T-cell (primary cell): ENCODE measurements at places on chromosomes 4 and X.
A peak's percentile ranks its signal among the peaks of the same experiment; 100 is the strongest.

DNA sequence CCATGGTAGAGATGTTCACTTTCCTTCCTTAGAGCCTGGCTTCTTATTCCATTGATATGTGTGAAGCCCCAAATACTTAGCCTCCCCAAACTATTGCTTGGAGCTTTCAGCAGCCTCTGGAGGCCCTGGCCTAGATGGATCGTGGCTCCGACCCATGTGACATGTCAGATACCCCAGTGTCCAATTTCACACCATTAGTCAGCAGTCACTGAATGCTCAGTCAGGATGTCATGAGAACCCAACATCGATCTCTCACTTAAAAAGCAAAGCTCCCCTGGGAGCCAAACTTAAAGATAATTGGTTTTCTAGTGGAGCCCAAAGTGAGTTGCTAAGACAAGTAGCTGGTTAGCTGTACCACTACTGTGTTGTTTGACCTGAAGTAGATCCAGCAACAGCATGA, 41.6 kb upstream of the IGSF1 start:
- no peaks in the 10 kb centered on the region for H3K27me3 ChIP-seq
- H3K4me1 ChIP-seq: no peaks in the 10 kb centered on the region
- DNase-seq: no peak
- H3K27ac ChIP-seq: no peak overlapping the region
- H3K36me3 ChIP-seq: no peaks in the 10 kb centered on the region

DNA sequence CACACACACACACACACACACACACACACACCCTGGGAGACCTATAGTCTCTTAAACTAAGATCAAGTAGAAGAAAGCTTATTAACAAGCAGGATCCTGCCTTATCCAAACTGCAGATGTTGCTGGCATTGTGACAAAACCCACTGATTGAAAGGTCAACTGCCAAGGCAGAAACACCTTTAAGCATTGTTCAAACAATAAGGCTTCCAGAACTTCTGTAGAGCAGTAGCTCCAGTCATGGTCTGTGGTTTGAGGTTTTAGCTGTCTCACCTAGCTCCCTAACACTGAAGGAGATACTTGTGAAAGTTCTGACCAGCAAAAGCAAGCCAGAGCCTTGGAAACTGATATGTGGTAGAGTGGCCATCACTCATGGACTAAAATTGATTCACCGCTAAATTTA, 59.8 kb downstream of the PTCHD1 start:
- H3K27ac ChIP-seq: no peak overlapping the region
- H3K27me3 ChIP-seq: no peaks in the 10 kb centered on the region
- no peaks in the 10 kb centered on the region for H3K36me3 ChIP-seq
- no peaks in the 10 kb centered on the region for H3K4me1 ChIP-seq
- DNase-seq: no peak

DNA sequence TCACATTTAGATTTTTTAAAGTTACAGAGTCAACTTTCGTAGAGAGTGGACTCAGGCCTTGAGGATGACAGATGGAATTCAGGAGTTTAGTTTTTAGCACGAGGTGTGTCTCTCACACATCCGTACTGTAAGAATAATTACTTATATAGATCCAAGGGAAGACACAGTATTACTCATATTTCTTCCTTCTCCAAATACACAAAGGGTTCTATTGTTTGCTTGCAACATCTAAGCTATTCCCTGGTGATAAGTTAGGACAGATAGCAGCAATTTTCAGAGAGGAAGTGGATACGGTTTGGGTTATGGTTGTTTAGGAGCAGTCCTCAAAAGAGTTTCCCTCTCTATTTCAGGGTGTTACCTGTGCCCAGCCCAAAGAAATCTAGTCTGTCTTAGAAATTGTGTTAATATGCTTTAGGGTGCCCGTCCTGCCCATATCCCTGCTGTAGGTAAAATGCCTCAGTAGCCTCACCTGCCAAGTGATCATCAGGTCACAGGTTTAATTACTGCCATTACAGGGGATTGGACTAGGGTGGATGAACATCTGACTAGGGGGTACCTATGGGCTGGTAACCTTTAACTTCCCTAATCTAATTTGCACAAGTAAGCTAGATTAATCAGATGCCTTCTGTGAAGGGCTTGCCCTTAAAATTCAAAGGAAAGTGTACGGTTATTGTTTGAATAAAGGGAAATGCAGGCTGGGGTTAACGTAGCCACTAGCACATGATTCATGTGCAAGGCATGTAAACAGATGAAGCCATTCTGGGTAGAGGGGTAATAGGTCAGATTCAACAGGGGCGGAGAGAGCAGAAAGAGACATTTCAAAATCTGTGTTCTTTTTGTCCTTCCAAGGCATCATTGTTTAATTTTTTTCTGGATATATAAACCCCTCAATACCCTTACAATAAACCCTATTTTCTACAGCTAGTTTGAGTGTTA, 8.7 kb upstream of the PPP3CA start:
- no peaks in the 10 kb centered on the region for H3K4me1 ChIP-seq
- DNase-seq: no peak
- H3K27ac ChIP-seq: no peak overlapping the region

- DNase-seq: no peak
- H3K4me1 ChIP-seq: no peaks in the 10 kb centered on the region
- no peak overlapping the region for H3K27ac ChIP-seq
- H3K27me3 ChIP-seq: no peaks in the 10 kb centered on the region
- H3K36me3 ChIP-seq: no peaks in the 10 kb centered on the region
- no peak overlapping the region for H3K4me3 ChIP-seq
Measured at GRCh38 chr4:176102414-176103063, 36.9 kb downstream of the WDR17 start.

DNA sequence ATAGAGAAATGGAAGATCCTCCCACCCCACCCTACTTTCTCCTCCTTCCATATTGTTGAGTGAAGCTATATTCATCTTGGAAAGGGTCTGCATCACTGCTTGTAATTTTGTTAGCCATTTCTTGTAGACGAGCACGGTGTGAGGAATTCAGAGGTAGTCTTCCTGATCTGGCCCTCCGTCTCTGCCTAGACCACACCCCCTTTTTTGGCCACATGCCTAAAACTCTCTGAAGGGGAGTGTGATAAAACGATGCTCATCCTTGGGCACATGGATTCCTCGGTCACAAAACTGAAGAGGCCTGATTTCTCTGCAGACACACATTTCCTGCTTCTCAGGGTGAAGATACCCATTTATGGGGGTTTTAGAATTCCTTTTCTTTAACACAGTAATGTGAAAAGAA, 182.8 kb downstream of the LARP7 start:
- no peak overlapping the region for H3K27ac ChIP-seq
- H3K4me1 ChIP-seq: peaks cover 5% of the 10 kb centered on the region
- no peak overlapping the region for H3K4me3 ChIP-seq
- DNase-seq: no peak
- H3K27me3 ChIP-seq: peaks cover 11% of the 10 kb centered on the region

DNA sequence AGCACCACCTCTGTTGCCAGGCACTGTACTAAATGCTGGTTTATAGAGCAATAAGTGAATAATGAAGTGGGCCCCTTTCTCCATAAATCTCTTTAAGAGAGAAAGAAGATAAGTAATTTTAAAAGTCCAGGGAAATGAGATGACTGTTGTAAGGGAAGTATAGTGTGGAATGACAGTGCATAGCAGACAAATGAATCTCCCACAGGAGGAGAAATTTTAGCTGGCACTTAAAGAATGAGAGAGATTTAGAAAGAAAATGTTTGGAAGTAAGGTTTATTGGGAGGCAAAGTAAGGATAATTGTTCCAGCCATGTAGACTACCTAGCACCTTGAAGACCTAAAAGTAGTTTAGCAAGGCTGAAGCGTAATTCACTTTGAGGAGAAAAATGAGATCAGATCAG, 1081.1 kb upstream of the PABPC4L start:
- H3K36me3 ChIP-seq: no peaks in the 10 kb centered on the region
- H3K4me1 ChIP-seq: no peaks in the 10 kb centered on the region
- no peak for DNase-seq
- H3K4me3 ChIP-seq: no peak overlapping the region
- H3K27ac ChIP-seq: no peak overlapping the region
- no peaks in the 10 kb centered on the region for H3K27me3 ChIP-seq

DNA sequence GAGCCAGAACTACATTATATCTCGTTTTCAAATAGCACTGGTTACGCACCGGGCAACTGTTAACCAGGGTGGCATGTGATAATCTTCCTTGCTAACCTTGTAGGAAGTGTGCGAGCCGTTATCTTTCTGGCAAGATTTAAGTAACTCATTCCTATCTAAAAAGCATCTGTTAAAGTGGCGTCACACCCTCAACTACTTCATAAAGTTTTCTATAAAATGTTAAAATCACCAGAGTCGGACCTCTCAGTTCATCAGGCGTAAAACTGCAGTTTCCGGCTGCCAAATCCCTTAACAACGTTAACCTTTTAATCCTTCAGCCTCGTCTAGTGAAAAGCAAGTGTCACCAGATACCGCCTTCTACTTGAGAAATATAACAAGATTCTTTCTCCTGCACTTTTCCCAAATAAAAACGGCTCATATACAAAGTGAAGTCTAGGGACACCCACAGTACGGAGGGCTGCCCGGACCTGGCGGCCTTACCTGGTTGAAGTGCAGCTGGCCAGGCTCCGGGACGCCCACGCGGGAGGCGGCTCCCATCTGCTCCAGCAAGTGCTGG, 1.2 kb downstream of the SLC39A8 start:
- peak overlapping the region; percentile 79 for H3K4me3 ChIP-seq
- peaks cover 21% of the 10 kb centered on the region for H3K4me1 ChIP-seq
- H3K36me3 ChIP-seq: no peaks in the 10 kb centered on the region
- H3K27ac ChIP-seq: peak overlapping the region; percentile 92
- no peak for DNase-seq

DNA sequence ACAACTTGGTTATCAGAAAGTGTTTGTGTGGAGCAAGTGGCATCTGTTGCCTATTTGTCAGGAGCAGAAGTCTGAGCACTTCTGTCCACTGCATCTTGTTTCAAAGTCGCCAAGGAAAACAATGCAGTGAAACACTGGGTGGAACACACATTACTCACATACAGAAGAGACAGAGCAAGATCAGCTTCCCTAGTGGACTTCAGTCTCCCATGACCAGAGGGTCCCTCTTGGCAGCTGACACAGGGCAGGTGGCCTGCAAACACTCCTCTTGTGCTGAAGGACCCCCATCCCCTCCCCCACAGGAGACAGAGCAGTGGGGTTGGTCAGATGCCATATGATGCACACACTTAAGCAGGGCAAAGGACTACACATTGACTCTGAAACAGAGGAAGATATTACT, 3.6 kb upstream of the BBS12 start:
- no peak for DNase-seq
- no peak overlapping the region for H3K27ac ChIP-seq
- H3K27me3 ChIP-seq: no peaks in the 10 kb centered on the region
- H3K4me1 ChIP-seq: peaks cover 12% of the 10 kb centered on the region
- H3K36me3 ChIP-seq: no peaks in the 10 kb centered on the region

- H3K27ac ChIP-seq: no peak overlapping the region
- no peak overlapping the region for H3K4me3 ChIP-seq
- H3K4me1 ChIP-seq: no peaks in the 10 kb centered on the region
- no peaks in the 10 kb centered on the region for H3K27me3 ChIP-seq
- H3K36me3 ChIP-seq: no peaks in the 10 kb centered on the region
Measured at GRCh38 chr4:103996064-103996463, 276.3 kb upstream of the TACR3 start.

GRCh38 chr4:19944806-19945205, 306.9 kb upstream of the SLIT2 start:
- H3K4me1 ChIP-seq: no peaks in the 10 kb centered on the region
- H3K4me3 ChIP-seq: no peak overlapping the region
- H3K36me3 ChIP-seq: no peaks in the 10 kb centered on the region
- no peaks in the 10 kb centered on the region for H3K27me3 ChIP-seq
- no peak for DNase-seq

- DNase-seq: no peak
- H3K4me3 ChIP-seq: no peak overlapping the region
- H3K27me3 ChIP-seq: no peaks in the 10 kb centered on the region
- H3K36me3 ChIP-seq: no peaks in the 10 kb centered on the region
- H3K27ac ChIP-seq: no peak overlapping the region
Measured at GRCh38 chr4:60581919-60582536, 618.1 kb upstream of the ADGRL3 start.

DNA sequence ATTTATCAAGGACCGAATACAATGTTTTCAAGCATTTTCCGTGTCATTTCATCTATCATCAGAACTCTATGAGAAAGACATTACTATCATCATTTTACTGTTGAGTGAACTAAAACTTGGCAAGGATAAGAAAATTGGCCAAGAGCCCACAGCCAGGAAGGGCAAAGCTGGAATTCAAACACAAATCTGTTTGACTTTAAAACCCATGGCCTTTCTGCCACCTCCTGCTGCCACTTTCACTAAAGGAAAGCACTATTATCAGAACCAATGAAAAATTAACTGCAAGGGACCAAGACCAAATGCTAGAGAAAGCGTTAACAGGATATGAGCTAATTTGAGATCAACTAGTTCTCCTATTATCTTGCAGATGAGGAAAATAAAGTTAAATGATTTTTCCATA, 2759.2 kb downstream of the ARAP2 start:
- H3K4me1 ChIP-seq: no peaks in the 10 kb centered on the region
- no peak overlapping the region for H3K4me3 ChIP-seq
- DNase-seq: no peak
- no peaks in the 10 kb centered on the region for H3K36me3 ChIP-seq
- H3K27ac ChIP-seq: no peak overlapping the region

DNA sequence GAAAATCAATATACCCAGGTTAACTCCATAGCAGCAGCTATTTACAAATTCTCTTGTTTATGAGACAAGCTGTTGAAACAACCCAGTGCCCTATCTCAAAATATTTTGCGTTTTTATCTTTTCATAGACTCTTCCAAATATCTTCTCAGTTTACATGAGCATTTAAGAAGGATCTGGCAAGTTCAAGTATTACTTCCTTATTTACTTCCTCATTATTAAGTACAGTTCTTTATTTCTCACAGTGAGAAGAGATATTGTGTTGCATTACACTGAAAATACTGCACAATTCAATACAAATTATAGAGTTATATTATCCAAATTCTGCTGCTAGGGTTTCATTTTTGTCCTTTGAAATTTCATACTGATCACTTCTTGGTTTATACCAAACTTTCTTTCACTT, 43.6 kb upstream of the UCP1 start:
- no peaks in the 10 kb centered on the region for H3K4me1 ChIP-seq
- no peak overlapping the region for H3K27ac ChIP-seq
- no peak overlapping the region for H3K4me3 ChIP-seq
- no peaks in the 10 kb centered on the region for H3K27me3 ChIP-seq

DNA sequence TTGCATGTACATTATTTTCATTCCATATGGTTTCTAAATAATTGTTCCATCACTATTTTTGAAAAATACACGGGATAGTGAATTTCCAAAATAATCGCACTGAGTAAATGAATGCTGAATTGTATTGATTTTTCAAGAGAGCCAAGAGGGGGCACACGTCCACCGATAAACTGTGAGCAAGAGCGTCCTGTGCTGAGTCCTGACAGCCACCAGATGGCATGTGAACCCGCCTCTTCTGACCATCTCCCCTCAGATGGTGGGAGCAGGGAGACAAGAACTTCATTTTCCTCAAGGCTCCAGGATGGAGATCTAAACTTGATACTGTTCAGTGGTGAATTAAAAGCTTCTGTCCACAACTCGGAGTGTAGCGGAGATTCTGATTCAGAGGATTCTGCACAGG, 30.6 kb upstream of the IL9R start:
- no peaks in the 10 kb centered on the region for H3K27me3 ChIP-seq
- no peak overlapping the region for H3K27ac ChIP-seq
- DNase-seq: no peak
- H3K4me3 ChIP-seq: no peak overlapping the region

GRCh38 chr4:77922158-77923094, 59.8 kb downstream of the MRPL1 start:
- H3K27ac ChIP-seq: no peak overlapping the region
- H3K27me3 ChIP-seq: no peaks in the 10 kb centered on the region
- no peaks in the 10 kb centered on the region for H3K36me3 ChIP-seq

- no peak overlapping the region for H3K27ac ChIP-seq
- H3K4me1 ChIP-seq: no peaks in the 10 kb centered on the region
- no peaks in the 10 kb centered on the region for H3K36me3 ChIP-seq
- DNase-seq: no peak
Measured at GRCh38 chrX:13285229-13285628, 34.6 kb downstream of the ATXN3L start.
